Upper lobe of right lung (tissue), 1 donor: ENCODE measurements at places on chromosomes 2 and 18. TPM values are rescaled to one million over a fixed set of nuclear protein-coding genes. Genes with fewer than 3 reads are reported as not detected.

GRCh38 chr2:226159875-226160479 is 639.6 kb downstream of the IRS1 start:
- DNase-seq: no peak

The OTOS gene
- total RNA-seq: not detected

DNA sequence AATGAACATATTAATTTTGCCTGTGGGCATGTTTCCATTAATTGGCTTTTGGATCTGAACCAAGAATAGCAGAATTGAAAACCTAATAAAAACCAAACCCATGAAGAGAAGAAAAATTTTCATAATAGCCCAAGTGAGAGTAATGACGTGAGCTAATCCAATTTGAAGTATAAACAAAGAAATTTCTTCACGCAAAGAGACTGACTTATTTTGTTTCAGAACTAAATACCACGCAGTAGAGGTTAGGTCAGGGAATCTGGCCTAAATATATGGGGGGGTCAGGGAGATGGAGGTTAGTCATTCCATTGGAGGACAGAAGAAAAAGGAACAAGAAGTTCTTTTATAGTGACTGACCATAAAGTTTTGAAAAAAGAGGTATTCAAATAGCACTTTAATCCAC is 94.1 kb upstream of the CYP1B1 start:
- no peak for DNase-seq

- no peak for DNase-seq
Observed at GRCh38 chr2:78721355-78722033, 304.0 kb upstream of the REG3G start.

- no peak for DNase-seq
Observed at GRCh38 chr2:65199166-65199565, 28.5 kb upstream of the ACTR2 start.

The CLHC1 gene
- total RNA-seq: 12.3 TPM

The ITGA4 gene
- 18.4 TPM for total RNA-seq

The NEU2 gene
- not detected for total RNA-seq

GRCh38 chr2:100981011-100981410 is 21.1 kb upstream of the RPL31 start:
- no peak for DNase-seq

DNA sequence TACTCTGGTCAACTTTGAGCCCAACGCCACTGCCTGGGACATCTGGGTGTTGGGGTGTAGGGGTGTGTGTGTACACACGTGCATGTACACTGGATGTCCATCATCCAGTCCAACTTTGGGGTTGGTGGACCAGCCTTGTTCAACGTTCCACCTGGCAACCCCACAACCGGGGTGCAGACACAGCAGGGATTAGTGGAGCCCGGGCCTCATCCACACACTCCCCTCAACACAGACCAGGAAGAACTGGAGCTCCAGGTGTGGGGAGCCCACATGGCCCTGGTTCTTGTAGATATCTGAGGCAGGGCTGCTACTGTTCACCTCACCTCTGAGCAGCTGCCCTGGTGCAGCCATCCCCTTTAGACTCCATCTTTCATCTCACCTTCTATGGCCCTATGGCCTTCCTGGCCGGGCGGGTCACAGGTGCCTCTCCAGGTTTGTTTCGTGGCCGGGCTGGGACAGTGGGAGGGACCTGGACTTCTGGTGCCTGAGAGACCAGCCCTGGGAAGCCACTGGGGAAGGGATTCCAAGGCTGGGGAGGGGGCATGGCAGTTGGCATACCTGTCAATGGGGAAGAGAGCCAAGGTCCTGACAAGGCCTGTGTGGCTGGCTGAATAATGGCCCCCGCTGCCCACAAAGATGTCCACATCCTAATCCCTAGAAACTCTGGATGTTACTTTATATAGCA is 7.5 kb downstream of the NEU2 start:
- DNase-seq: no peak

GRCh38 chr2:56244911-56245530 is 61.2 kb downstream of the CCDC85A start:
- DNase-seq: no peak

DNA sequence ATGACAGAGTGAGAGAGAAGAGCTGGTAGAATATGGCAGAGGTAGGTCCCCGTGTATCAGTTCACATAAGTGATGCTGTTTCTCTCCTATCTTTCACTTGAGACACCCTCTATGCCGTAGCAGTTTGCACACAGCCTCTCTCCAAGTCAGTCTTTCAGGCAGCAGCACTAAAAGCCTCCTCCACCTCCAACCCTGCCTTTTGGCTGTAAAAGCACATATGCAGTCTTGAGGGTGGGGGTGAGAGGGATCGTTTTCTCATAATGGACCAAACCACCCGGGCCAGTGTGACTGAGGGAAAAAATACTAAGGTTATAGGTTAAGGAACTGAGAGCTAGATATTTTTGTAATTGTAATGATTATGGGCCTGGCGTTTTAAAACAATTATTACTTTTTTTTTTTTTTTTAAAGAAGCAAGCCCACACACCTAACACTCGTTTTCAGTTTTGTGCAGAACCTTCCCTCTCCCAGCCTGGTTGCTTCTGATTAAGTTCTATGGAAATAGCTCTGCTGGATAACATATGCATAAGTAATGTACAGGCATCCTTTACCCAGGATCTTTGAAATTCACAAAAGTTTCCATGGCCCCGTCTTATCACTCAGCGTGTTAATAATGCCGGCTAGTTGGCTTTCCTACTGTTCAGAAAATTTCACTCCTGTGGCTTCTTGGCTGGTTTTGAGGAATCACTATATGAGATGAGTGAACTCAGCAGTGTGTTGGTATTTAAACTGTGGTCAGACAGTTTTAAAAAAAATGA is 112.2 kb upstream of the MEIS1 start:
- no peak for DNase-seq

The BOK gene
- 56.4 TPM for total RNA-seq

- no peak for DNase-seq
Observed at GRCh38 chr2:17355608-17356329, 162.5 kb downstream of the RAD51AP2 start.

The SCN7A gene
- total RNA-seq: 97.1 TPM

The DAW1 gene
- total RNA-seq: not detected

DNA sequence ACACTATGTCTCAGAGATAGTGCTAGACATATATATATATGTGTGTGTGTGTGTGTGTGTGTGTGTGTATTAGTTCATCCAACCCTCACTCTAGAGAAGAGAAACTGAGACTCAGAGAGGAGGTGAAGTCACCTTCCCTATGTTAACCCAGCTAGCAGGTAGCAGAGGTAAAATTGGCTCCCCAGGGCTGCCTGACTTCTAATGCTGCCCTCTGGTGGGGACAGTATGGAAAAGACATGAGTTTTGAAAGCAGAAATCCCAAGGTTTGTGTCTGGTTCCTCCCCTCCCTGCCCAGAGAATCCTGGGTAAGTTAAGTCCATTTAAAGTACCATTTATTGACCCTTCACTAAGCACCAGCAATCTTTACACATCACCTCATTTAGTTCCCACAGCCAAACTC is 137.7 kb downstream of the THNSL2 start:
- DNase-seq: no peak

- no peak for DNase-seq
Observed at GRCh38 chr18:55685638-55686037, 97.6 kb upstream of the TCF4 start.

The HSPE1 gene
- 66.1 TPM for total RNA-seq

DNA sequence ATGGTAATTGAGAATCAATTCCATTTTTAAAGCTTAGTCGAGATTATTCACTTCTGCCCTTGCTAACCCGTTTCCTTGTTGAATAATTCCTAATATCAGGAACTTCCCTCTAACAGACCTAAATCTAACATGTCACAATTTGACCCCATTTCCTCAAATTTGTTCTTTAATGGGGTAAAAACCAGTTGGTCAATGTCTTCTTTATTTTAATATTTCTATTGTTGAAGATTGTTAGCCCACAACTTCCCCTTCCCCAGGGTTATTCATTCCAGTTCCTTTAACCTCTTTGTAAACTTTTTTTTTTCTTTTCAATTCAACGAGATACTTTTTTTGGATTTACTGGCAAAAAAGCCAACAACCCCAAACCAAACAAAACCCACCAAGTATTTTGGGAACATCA is 7.3 kb downstream of the TNFRSF11A start:
- DNase-seq: no peak

DNA sequence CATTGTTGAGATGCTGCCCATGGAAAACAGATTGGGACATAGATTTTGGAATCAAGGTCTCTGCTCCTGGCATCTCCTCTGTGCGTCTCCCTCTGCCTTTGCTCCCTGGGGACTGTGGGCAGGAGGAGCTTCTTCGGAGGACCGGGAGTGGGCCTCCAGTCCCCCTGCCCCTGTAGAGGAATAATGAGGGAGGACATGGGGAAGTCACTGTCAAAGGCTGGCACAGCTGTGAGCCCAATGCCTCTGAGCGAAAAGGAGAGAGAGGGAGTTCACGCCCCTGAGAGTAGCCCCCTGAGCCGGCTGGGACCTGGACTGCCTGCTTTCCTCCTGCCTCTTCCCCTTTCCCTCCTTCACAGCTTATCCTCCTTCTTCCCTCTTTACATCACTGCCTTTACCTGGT is 195.0 kb downstream of the LOXHD1 start:
- no peak for DNase-seq

GRCh38 chr18:57422313-57422872 is 12.8 kb upstream of the ONECUT2 start:
- no peak for DNase-seq

The FOXI3 gene
- total RNA-seq: not detected

DNA sequence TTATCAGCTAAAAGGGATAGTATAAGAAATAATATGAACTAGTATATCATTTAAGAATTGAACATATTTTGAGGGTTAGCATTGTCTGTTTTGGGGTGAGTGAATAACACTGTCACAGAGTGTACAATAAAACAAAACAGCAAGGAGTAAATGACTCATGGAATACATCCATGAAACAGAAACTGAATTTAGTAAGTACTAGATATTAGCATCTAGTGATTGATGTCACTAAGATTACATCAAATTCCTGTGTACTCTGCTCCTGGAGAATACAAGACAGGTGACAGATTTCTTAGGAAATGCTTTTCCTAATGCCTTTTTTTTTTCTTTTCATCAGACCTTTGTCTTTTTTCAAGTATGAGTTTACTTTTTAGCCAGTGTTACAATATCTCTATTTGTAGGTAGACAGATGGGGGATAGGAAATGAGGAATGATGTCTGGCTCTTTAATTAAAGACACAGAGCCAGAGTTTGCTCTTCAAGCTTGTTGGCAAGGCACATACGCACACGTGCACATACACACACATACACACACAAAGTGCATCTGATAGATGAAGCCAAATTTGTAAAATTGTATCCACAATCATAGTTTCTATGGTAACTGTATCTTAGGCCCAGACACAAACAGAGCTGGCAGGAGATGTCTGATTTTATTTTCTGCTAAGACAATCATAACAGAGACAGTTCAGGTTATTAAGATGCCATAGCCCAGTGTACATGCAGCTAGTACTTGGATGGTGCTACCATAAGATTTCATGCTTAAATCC is 138.2 kb upstream of the NRP2 start:
- no peak for DNase-seq

The CCT4 gene
- total RNA-seq: 88.2 TPM

DNA sequence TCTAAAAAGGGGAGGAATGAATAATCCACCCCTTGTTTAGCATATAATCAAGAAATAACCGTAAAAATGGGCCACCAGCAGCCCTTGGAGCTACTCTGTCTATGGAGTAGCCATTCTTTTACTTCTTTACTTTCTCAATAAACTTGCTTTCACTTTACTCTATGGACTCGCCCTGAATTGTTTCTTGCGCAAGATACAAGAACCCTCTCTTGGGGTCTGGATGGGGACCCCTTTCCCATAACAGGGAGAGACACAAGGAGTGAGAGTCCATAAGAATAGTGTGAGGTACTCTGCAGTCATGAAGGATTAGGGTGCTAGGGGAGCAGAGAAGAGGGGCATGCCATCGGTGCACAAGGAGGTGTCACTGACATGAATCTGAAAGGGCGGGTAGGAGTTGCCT is 159.2 kb upstream of the PGAP1 start:
- DNase-seq: no peak

GRCh38 chr2:5590886-5591285 is 101.3 kb upstream of the SOX11 start:
- no peak for DNase-seq

DNA sequence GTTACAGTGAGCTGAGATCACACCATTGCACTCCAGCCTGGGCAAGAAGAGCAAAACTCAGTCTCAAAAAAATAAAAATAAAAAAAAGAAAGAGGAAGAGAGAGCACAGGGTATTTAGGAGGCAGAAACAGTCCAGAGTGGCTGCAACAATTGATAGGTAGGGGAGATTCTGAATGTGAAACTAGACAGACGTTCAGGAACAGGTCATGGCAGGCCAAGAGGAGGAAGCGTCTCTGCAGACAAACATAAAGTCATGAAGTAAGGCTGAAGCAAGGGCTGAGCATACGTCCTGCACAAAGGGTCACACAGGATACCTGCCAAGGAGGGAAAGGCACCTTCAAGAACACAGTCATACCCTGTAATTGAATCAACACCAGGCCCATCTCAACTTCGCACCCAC is 64.1 kb upstream of the ZNF532 start:
- no peak for DNase-seq

DNA sequence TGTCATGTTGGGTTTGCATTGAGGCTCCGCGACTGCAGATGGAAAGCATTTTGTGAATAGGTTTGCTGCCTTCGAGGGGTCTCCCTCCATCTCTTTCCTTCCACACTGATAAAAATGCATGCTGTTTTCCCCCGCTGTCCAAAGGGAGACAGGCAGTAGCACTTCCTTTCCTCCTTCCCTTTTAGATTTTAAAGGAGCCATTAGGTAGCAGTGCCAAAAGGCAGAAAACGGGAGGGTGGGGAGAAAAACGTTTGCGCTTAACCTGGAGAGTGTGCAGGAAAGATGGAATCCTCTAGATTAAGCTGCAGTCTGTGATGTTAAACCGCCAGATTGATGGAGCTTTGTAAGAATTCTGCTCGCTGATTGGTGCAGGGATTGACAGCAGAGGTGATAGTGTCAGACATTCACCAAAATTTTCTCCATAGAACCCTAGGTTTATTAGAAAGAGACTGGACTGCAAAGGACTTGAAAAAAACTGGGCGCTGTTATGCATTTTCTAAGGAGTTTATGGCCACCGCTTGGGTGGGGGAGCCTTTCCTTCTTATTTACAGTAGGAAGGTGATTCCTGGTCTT is 688 bp downstream of the MAPRE2 start:
- DNase-seq: no peak

The TM4SF20 gene
- not detected for total RNA-seq

DNA sequence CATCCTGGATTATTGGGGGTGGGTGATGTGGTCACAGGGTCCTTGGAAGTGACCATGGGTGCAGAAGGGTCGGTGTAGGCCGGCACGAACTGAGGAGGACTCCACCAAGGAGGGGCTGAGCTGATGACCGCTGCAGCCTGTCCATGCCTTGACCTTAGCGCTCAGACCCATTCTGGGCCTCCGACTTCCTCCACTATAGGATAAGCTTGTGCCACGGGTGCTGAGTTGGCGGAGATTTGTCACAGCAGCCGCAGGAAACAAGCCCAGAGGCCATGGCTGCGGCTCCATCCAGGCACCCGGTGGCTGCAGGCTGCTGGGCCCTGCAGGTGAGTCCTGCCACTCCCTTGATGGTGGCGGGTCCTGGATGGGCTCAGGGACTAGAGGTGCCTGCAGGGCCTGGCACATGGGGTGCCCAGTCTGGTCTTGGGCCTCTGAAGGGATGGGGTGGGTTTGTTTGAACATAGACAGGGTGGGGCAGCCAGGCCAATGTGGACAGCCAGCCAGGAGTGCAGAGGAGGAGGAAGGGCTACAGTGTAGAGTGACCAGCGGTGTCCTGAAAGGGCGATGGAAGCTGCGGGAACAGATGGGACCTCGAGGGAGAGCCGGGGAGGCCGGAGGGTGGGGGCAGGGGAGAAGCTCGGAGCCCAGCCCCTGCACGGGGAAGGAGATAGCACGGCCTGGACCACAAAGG is 84.8 kb downstream of the SEPTIN10 start:
- DNase-seq: peak; percentile 52

The MEIS1 gene
- 48.0 TPM for total RNA-seq

The ANKRD30B gene
- not detected for total RNA-seq
